GM12878 (cell line): ENCODE measurements at places on chromosomes 4 and X. TPM values are rescaled to one million over a fixed set of nuclear protein-coding genes. Genes with fewer than 3 reads are reported as not detected.

The JAKMIP1 gene
- total RNA-seq: 14.2 and 15.0 TPM in 2 replicates

DNA sequence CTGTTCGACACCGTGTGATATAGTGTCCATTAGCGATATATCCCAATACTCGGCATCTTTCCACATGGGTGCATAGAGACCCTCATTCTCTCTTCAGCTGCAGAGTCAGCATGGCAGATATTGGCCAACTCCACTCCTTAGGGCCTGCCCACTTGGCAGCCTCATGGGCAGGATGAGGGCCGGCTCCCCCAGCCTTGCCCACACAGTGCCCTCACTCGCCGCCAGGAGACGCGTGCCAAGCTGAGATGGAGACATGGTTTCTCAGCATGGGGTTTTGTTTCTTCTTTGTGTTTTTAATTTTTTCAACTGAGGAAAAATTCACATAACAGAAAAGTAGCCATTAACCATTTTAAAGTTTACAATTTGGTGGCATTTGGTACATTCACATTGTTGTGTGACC is 5.3 kb upstream of the PLXNA3 start:
- no peak for DNase-seq

GRCh38 chrX:75038925-75039324 is 113.7 kb upstream of the NEXMIF start:
- peak; percentile 11 for DNase-seq

DNA sequence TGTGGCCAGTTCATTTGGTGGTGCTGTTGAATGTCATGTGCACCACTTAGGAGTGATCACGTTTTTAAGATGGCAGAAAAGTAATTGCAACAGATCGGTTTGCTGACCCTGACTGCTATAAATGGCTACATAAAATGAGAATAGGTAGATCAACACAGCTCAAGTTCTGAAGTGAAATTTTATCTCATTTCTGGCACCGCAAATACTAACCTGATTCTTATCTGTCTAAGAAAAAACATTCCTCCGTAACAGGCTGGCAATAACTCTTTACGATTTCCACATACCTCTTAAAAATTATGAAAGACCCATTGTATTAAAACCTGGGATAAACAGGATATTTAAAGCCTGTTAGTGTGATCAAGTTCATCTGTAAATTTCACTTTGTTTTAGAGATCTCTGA is 387.5 kb downstream of the PDGFC start:
- DNase-seq: no peak

GRCh38 chrX:40736170-40736505 is 796 bp upstream of the MED14 start:
- DNase-seq: no peak
